GM23338 (cell line): ENCODE measurements at places on chromosomes 7 and 10. TPM values are rescaled to one million over a fixed set of nuclear protein-coding genes. Genes with fewer than 3 reads are reported as not detected.

Gene GJD4
- polyA plus RNA-seq, result not detected in 2 replicates

Gene ANKRD2
- polyA plus RNA-seq, result not detected in 2 replicates

Gene AVL9
- 13.1 and 14.3 TPM in 2 replicates for polyA plus RNA-seq

Gene SORCS3
- 0.37 and 0.43 TPM in 2 replicates for polyA plus RNA-seq
